ENCODE measurements at places on chromosomes 6 and 20. TPM values are rescaled to one million over a fixed set of nuclear protein-coding genes. Genes with fewer than 3 reads are reported as not detected.

OPN5 gene
- not detected for polyA plus RNA-seq

MOG gene
- polyA plus RNA-seq = 2.9 TPM

FAM83C gene
- polyA plus RNA-seq = not detected

THBS2 gene
- 0.10 TPM for polyA plus RNA-seq

TENT5A gene
- 14.4 TPM for polyA plus RNA-seq

MRPL14 gene
- 165 TPM for polyA plus RNA-seq

HLA-G gene
- 0.12 TPM for polyA plus RNA-seq

ACTL10 gene
- 1.3 TPM for polyA plus RNA-seq

TOX2 gene
- polyA plus RNA-seq = 0.32 TPM

EYS gene
- 0.21 TPM for polyA plus RNA-seq

OSTM1 gene
- 18.1 TPM for polyA plus RNA-seq
